Caudate nucleus (tissue), 63 donors: ENCODE measurements at places on chromosomes 1 and 21.

- no peak for DNase-seq
Measured at GRCh38 chr1:23558872-23559135, 497 bp downstream of the ID3 start.

DNA sequence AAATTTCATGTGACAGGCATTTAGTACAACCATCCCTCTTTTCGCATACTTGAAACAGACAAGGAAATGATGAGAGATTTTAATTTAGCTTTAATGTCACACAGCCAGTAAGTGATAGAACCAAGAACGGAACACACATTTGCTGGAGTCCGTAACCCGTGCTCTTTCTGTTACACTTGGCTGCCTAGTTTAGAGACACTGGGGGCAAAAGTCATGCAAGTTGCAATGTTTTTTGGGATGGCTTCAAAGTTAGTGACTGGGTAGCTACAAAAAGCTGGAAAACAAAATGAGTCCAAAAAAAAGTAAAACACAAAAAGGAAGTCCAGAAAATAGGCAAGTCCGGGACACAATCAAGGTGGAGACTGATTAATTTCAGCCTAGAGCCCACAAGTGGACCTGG, 5.9 kb downstream of the NID1 start:
- DNase-seq, result no peak

DNA sequence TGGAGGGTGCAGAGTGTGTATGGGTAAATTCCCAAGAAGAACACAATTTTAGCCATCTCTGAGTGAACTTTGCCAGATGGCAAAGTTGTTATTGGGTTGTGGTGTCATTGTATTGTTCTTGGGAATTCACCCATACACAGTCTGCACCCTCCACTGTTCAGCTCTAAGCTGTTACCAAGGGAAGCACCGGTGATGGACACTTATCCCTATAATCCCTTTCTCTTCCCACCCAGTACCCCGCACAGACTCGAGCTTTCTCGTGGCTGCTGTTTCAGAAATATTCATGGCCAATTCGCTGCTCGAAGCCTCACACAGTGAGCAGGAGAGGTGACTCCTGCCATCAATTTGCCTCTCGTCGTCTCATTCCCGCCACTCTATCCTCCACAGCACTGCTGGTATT, 95.7 kb upstream of the PALMD start:
- no peak for DNase-seq

- DNase-seq, result no peak
Measured at GRCh38 chr1:156666862-156667609, 10.2 kb downstream of the NES start.

- DNase-seq, result no peak
Measured at GRCh38 chr1:54278941-54279422, 79.0 kb downstream of the MRPL37 start.

DNA sequence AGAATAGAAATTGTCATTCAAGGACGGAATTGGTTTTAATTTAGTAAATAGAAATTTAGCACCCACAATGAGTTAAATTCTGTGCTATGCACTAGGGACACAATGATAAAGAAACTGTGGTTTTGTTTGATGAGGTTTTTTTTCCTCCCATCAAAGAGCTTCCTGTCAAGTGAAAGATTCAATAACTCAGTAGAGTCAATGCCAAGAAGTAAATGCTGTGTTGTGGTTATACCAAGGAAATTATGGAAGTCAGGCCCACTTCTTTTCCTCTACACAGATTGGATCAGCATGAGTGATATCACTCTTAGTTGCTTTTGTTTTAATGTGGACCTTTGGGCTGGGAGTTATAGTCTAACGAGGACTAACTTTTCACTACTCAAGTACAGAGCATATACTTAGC, 1269.6 kb upstream of the ADGRL2 start:
- no peak for DNase-seq

GRCh38 chr1:59422921-59423575, 126.2 kb downstream of the FGGY start:
- no peak for DNase-seq

DNA sequence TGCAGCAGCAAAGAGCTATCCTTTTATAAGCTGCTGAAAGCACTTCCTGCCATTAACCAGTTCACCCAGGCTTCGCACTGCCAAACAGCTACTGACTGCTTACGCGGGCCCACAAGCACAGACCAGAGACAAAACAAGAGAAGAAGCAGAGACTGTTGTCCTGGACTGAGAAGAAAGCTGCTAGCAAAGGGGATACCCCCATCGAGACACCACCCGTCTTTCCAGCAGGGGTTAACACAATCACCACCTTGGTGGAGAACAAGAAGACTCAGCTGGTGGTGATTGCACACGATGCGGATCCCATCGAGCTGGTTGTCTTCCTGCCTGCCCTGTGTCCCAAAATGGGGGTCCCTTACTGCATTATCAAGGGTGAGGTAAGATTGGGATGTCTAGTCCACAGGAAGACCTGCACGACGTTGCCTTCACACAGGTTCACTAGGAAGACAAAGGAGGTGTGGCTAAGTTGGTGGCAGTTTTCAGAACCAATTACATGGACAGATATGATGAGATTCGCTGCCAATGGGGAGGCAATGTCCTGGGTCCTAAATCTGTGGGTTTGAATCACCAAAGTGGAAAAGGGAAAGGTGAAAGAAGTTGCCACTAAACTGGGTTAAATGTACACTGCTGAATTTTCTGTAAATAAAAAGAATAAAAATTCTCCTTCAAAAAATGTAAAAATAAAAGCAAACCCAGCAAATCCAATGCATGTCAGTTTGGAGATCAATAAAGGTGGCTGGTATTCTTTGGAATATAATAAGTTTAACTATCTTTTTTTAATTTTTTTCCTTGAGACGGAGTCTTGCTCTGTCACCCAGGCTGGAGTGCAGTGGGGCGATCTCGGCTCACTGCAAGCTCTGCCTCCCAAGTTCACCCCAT, 1.2 kb downstream of the FMO5 start:
- no peak for DNase-seq

GRCh38 chr1:84756455-84757082, 66.3 kb upstream of the SSX2IP start:
- DNase-seq, result no peak

DNA sequence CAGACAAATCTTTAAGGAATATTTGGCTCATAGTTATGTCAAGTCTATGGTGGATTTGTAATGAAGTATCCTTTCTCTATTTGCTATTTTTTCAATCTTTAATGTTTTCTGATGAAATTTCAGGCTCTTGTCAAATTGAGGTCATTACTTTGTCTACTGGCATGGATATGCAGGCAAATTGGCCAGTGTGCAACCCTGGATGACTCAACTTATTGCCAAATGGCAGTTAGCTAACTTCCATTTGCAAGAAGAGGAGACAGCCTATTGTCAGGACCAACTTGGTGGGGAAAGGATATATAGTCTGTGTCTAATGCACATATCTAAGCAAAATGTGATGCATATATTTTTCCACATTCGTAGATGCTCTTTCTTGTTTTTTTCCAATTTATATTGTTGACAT, 530.5 kb downstream of the PTBP2 start:
- no peak for DNase-seq

- DNase-seq, result no peak
Measured at GRCh38 chr1:53641481-53642214, 97.3 kb downstream of the GLIS1 start.

DNA sequence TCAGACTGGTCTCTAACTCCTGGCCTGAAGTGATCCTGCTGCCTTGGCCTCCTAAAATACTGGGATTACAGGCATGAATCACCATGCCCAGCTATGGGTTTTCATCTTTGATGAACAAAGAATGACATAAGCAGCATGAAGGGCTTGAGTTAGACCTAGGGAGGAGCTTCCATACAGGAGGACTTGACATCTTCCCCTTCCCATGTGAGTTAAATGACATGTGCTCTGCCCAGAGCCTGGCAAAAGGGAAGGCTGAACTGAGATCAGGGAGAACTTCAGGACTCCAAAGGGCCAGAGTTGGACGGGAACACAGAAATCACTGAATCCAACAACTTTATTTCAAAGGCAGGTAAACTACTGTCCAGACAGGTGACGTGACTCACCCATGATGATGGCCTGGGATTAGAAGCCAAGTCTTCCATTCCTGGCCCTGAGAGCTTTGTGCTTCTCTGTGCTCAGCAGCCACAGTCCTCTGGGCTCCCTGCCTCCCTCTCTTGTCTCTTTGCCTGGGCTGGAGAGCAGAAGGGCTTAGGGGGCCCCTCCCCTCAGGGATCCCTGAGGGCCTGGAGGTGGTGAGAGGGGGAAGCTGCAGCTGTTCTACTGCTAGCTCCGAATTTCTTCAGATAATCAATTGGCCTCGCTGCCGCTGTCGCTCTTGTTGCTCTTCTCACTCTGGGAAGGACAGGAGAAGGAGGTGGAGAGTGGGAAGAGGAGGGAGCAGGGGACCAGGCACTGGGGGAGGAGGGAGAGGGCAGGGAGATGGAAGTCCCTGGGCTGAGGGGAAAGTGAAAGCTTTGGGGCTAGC, 7.6 kb downstream of the NHLH1 start:
- no peak for DNase-seq

GRCh38 chr1:156437037-156437867, 63.3 kb downstream of the MEF2D start:
- no peak for DNase-seq

DNA sequence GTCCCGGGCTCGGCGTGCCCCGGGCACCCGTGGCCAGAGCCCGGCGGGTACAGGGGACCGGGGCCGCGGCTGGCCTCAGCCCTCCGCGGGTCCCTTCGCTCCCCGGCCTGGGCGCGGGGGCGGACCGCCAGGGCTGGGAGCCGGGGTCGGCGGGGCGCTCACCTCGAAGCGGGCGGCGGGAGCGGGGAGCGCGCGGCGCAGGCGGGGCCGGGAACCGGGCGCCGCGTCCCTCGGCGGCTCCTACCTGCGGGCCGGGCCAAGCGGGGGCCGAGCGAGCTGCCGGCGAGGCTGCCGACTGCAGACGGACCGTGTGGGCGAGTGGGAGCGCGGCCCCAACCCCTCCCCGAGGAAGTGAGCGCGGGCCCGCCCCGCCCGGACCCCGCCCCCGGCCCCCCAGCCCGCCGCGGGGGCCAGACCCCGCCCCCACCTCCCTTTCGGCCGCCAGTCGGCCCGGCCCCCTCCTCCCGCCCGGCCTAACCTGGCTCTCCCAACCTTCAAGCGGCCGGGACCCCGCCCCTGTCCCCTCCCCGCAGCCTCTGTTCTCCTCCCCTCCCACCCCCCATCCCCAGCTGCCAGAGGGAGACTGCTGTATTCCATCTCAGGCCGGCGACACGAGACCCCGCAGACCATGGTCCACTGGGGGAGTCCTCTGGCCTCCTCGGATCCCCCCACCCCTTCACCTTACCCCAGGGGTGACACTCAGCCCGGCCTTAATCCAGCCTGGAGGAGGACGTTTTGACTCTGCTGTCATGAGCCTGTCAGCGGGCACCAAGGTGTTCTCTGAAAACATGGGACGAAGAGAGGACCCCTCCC, at the start of gene FHL3:
TSS of gene FHL3 (minus strand) at position 320 of the 813 bp plus-strand sequence. CDS start 6,102 bp downstream, outside the sequence.
- no peak for DNase-seq

DNA sequence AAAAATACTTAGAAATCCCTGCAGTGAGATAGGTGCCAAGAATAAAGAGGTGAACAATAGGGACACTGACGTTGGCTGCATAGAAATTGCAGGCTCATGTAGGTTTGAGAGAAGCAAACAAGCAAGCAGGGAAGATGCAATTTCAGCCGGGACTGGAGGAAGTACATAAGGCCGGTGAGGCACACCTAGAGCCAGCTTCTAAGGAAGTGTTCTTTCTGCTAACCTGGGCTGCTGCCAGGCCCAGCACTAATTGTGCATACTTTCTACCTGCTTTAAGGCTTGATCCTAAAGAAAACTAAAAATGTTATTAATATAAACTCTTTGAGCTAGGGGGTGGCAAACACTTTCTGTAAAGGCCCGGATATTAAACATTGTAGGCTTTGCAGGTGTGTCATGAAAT, 71.0 kb downstream of the LMO4 start:
- DNase-seq, result no peak

DNA sequence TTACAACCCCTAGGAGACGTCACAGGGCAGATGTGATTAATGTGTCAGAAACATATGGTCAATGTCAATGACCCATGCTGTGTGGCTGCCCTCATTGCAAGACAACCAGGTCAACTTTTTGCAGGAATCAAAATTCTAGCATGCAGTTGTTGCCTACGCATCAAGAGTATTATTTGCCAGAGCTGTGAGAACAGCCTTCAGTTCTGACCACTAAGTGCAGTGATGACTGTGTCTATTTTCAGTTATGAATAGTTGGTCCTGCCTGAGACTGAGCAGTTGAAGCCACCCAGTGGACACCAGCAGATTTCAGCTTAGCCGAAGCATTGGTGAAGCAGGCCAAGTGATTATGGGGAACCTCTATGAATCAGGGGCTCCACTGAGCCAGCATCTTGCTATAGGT, 47.3 kb downstream of the LYPLAL1 start:
- no peak for DNase-seq

DNA sequence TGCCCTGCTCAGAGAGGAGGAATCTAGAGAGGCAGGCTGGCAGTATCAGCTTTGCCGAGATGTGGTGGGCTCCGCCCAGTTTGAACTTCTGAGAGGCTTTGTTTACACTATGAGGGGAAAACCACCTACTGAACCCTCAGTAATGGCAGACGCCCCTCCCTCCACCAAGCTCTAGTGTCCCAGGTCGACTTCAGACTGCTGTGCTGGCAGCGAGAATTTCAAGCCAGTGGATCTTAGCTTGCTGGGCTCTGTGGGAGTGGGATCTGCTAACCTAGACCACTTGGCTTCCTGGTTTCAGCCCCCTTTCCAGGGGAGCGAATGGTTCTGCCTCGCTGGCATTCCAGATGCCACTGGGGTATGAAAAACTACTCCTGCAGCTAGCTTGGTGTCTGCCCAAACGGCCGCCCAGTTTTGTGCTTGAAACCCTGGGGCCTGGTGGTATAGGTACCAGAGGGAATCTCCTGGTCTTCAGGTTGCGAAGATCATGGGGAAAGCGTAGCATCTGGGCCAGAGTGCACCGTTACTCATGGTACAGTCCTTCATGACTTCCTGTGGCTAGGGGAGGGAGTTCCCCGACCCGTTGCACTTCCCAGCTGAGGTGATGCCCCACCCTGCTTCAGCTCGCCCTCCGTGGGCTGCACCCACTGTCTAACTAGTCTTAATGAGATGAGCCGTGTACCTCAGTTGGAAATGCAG, 43.6 kb downstream of the C21orf91 start:
- no peak for DNase-seq

DNA sequence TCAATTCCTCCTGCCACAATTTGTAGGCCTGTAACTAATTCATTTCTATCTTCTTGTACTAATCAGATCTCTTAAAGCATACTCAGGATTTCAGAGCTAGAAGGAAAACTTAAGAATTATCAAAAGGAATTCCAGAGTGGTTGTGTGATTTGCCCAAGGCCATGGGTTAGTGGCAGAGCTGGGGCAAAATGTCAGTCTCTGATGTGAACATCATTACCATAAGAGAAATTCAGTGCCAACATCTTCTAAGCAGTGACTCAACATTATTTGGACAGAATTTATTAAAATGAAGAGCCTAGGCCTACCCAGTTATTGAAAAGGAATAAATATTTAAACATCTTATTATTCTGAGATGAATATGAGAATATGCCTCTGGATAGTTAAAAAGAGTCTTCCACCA, 14.5 kb downstream of the ST6GALNAC5 start:
- no peak for DNase-seq
